ENCODE measurements at places on chromosomes 5 and 9.

DNA sequence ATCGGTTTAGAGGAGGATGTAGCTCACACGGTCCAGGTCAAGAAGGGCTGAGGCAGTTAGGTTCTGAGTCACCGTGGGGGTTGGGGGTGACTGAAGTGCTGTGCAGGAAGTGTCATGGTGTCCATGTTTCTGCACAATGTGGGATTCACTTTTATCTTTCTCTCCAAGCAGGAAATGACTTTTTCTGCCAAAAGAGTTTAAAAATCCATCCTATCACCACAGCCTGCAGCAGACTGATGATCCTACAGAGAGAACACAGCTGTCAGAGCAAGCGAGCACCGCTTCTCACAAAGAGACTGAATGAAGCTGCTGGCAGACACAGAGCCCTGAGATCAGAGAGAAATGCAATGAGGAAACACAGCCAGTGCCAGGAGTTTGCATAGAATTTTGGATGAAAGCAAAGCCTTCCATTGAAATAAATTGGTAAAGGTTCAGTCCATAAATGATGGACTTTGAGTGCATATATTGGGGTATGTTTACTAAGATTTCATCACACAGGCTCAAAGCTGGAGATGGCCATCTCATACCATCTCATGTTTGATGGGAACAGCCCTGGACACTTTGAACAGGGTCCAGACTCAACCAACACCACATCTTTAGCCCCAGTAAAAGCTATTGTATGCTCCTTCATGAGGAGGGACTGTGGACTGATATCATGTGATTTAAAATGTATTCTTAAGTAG lies 213.9 kb upstream of the FBXL7 start:
- DNase-seq: no peak

DNA sequence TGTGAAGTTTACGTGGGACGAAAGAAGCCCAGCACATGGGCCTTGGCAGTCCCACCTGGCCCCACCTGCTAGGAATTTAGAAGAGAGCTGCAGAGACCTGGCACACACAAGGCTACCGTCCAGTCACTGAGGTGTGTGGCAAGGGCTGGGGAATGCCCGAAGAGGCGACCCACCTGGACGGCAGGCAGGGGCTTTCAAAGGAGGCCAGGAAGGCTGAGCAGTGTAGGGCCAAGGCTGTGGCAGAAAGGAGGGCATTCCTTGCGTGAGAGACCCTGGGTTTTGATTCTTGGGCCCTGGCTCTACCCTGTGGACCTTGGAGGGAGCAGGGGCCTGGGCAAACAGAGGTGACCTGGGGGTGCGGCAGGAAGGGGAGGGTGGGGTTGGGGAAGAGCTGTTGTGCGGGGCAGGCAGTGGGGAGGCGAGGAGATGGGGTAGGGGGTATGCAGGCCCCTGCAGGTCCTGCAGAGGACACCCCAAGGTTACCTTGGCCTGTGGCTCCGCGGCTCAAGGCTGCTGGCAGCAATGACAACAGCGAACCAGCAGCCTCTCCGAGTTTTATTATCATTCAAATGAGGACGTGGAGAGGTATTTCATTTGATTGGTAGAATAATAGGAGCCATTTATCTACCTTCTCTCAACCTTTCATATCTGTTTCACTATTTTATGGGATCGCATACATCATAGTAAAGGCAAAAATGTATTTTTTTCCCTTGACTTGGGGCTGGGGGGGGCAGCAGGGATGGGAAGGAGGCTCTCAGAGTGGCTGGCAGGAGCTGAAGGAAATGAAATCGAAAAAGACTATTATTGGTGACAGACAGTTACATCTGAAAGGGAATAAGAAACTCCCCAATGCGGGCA lies 24.8 kb downstream of the TSPAN17 start:
- DNase-seq: no peak

DNA sequence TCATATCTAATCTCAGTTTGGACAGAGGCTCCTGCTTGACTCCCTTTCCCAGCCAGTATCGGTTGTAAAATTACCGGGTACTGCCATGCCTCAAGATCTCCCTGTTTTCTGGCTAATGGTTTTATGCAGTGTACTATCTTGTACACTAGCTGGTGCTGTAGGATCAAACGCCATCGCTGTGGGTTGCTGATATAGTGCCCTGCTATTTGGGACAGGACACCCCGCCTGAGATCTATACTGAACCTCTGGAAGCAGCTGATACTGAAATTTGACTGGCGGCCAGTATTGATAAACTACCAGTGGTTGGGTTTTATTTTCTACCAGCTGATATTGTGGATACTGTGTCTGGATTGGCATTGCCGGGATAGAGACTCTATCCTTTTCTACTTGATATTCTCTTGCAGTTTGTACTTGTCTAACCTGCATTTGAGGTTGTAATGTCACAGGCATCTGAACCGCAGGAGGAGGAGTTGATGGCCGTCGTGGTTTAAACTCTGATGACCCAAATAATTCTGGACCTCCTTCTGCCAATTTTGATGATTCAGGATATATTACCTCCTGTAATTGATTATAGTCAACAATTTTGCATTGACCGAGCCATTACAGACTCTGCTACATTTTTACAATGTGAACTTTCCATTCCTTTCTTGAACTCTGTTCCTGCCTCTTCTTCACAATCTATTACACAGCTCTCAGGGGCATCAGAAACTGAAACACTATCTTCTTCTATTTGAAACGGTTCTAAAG lies 112.5 kb upstream of the LARP1 start:
- DNase-seq: no peak

DNA sequence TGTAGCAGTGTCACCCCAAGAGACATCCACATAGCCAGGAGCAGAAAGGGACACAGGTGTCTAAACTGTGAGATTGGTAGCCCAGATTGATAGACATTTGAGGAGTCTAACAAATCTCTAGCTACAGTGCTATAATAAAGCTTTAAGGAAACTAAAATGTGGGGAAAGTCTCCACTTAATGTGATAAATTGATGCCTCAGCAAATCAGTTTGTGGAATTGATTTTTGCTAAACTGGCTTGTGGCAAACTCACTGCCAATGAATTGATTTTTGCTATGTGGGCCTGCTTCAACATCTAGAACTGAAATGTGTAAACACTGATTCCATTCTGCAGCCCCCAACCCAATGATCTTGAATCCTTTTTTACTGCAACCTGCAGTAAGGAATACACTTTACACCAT lies 16.8 kb upstream of the MAP3K1 start:
- no peak for DNase-seq

DNA sequence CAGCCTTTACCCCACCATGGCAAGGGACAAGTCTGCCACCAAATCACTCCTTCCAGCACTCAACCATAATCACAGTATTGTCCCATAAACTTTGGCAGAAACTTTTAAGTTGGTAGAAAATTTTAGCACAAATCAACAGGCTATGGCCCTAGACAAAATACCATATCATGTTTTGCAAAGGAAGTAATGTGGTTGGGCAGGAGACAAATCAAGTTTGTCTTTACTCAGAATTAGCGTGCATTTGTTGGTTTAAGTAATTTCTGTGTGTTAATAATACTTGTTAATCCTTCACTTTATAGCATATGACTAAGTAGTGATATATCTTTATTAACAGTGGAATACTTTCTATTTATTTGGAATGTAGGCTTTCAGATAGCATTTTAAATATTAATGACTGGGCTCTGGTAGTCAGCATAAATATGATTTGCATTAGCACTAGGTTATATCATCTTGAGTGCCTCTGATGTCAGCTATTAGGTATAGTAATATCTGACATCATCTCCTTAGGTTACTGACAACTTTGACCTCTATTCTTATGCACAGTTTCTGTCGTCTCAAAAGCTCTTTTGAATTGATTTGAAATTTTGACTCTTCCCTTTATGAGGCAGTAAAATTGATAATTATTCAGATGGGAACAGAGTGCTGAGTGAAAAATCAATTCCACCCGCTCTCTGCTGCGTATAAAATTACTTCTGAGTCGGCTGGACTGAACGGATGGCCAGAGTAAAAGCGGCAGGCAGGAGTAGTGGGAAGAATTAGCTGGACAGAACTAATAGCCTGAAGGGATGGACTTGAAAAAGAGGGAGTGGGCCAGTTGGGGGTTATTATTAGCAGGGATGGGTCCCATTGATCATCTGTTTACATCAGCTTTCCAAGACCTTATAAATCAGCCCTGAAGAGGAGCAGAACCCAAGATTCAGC lies 40.1 kb upstream of the TLX3 start:
- no peak for DNase-seq

- DNase-seq: no peak
Observed at GRCh38 chr9:136437839-136438547, 1.7 kb downstream of the INPP5E start.

- DNase-seq: no peak
Observed at GRCh38 chr5:135376961-135377624, 21.9 kb downstream of the MACROH2A1 start.

DNA sequence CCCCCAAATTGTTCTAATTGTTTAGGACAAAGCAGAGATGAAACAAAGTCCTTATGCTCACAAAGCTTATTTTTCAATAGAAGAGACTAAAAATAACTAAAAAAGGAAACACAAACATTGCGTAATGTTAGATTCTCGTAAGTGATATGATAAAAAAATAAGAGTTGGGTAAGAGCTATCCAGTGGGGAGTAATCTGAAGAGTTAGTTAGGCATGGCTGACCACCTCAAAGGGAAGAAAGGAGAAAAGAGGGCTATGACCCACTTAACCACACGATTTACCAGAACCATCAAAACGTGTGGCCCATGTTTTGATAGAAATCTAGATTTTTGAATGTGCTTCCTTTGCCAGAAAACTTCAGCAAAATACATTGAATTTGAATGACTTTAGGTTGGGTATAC lies 1296.8 kb upstream of the NUDT12 start:
- DNase-seq: no peak

GRCh38 chr5:53508125-53508524 lies 27.7 kb downstream of the FST start:
- DNase-seq: no peak

- DNase-seq: no peak
Observed at GRCh38 chr9:133609311-133610098, at the start of gene FAM163B. FAM163B (minus strand) TSS chr9:133609389; CDS start chr9:133580223, 29,166 bp downstream.

DNA sequence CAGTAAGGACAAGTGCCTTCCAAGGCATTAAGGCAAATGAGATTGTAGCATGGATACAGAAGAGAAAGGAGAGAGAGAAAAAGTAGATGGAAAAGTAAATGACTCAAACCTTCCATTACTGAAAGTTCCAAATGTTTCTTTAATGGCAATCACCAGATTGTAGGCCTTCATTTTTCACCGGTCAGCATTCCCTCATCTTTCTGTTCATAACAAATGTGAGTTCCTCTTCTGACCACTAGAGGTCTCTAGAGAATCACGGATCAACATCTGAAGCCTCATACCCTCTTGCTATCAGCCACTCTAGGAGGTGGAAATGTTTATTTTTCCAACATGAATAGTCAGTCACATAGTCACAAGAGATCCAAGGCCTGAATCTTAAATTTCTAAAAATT lies 73.6 kb upstream of the RPS23 start:
- DNase-seq: peak; percentile 45

DNA sequence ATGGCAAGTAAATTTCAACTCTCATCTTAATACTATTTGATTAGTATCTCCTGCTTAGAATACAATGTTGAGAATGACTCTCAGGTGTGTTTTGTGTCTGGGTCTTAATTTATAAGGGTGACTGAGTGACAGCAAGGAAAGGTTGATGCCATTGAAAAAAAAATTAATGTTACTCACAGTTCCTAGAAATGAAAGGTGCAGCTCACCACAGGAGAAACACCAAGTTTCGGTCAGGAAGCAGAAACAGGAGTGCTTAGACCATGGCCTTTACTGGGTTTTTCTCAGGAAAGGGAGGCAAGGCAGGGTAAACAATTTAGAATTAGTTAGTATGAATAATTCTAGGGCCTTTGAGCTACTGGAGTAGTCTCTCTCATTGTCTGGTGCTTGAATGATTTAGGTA lies 159.2 kb upstream of the C9orf72 start:
- no peak for DNase-seq

Measured in SHP77 (cell line).